Ascending aorta (tissue), 2 donors: ENCODE measurements at places on chromosomes 16 and 17. TPM values are rescaled to one million over a fixed set of nuclear protein-coding genes. Genes with fewer than 3 reads are reported as not detected.

Gene CA5A
- not detected for total RNA-seq

Gene TBC1D3E
- not detected for total RNA-seq

Gene DNASE1L2
- not detected for total RNA-seq

Gene CRYBA1
- not detected for total RNA-seq

Gene MILR1
- 6.2 TPM for total RNA-seq
